ENCODE measurements at places on chromosomes 6 and 20. TPM values are rescaled to one million over a fixed set of nuclear protein-coding genes. Genes with fewer than 3 reads are reported as not detected.
A peak's percentile ranks its signal among the peaks of the same experiment; 100 is the strongest.

The TCF15 gene
- total RNA-seq: 0.58 TPM

The PRSS35 gene
- 4.1 TPM for total RNA-seq

The GTF2H4 gene
- 37.0 TPM for total RNA-seq

The LY6G6F gene
- not detected for total RNA-seq

The WFDC12 gene
- not detected for total RNA-seq

The TRIM40 gene
- not detected for total RNA-seq

The OR2B6 gene
- not detected for total RNA-seq

DNA sequence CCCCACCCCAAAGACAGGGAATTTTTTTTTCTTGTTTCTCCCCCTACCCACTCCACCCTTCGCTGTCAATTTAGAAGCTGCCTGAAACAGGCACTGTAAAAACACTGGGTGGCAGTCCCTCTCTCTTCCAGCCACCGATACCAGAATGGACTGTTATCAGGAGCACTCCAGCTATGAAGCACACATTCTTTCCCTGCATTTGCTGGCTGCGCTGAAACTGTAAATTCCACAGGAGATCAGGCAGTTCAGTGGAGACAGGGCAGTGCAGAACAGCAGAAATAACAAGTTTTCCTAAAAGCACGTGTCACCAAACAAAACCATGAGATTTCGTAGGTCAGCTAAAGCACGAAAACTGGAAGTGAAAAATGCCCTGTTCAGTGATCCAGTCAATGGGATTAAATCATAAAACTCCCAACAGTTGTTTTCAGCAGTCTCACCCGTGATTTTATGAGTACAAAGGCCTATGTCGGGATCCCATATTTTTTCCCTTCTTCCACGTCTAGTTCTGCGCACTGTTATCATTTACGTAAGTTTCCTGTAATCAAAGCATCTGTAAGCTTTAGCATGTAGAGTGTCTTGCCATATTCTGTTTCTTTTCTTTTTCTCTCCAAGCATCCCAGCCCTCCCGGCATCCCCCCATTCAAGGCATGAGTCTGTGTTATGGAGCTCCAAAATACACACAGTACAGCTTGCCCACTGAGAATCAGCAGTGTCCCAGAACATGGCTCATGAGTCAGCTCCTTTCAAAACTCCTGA is 359.9 kb upstream of the EPHA7 start:
- DNase-seq: no peak

DNA sequence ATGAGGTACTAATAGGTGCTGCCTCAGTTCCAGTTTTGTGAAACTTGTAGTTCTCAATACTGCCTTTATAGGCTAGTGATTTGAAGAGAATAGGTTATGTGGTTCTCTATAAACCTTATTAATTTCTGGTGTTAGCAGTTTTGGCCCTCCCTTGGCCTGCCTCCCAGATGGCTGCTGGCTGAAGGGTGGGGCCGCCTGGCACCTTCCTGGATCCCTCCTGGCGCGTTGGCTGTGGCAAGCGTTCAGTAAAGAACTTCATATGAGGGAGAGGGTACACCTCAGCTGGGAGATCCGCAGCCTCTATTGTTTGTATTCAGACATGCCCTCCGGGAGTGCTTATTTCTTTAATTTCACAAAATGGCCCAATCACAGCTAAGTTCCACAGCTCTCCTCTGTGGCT is 51.9 kb downstream of the FAM120B start:
- DNase-seq: no peak

GRCh38 chr20:53579266-53579580 is 14.4 kb downstream of the ZNF217 start:
- no peak for DNase-seq

- peak; percentile 90 for DNase-seq
Measured at GRCh38 chr20:6769903-6770785, 2.7 kb downstream of the BMP2 start.
